ENCODE measurements at places on chromosomes 7 and 10.

GRCh38 chr10:131398166-131398565, 86.6 kb upstream of the TCERG1L start:
- no peak for DNase-seq

GRCh38 chr10:77836299-77836820, 90.2 kb downstream of the DLG5 start:
- DNase-seq, result peak; percentile 36

DNA sequence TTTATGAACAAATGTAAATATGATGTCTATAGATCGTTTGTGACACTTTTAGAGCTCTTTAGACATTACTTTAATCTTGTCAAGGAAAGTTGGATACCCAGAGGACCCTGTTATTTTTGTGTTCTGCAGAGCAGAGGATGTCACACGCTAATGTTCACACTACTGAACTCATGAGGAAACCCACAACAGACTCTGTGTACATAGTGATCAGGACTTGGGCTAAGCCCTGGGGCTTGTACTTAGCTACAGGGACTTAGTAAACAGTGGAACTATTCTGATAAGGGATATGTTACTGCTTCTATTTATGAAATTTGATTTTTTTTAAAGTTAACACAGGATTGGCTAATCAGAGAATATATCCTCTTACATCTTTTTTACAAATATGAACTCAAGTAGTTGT, 36.1 kb upstream of the ZNF518A start:
- DNase-seq, result no peak

DNA sequence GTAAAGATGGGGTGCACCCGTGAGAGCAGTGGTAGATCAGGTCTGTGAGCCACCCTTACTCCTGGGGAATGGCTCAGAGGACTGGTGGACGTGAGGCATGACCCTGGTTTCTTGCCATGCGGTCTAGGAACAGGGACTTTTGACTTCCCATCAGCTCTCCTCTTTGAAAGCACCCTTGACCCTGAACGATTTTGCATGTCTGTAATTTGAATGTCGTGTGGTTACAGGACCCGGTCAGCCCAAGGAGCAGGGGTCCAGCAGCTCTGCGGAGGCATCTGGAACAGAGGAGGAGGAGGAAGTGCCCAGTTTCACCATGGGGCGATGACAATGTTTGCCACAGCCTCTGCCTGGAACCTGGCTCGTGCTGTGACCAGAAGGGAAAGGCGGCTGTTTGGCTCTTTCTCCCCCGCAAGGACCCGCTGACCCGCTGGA, 8.6 kb upstream of the ORAI2 start:
- no peak for DNase-seq

All from stimulated activated CD4-positive, alpha-beta T cell treated with anti-CD3 and anti-CD28 coated beads, Interleukin-2, amount 100 ng/mL, for 4 hours (primary cell).